ENCODE measurements at places on chromosomes 11 and 22.

DNA sequence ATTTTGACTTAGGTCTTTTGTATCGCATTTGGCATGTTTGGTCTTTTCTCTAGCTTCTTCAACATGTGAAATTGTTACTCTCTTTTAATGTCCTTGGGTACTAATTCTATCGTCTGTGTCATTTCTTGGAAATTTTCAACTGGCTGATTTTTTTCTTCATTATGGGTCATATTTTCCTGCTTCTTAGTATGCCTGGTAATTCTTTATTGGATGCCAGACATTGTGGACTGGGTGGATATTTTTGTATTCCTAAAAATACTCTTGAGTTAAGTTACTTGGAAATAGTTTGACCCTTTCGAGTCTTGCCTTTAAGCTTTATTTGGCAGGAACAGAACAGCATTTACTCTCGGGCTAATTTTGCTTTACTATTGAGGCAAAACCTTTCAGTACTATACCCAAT lies 140.1 kb downstream of the ETS1 start:
- DNase-seq = no peak

DNA sequence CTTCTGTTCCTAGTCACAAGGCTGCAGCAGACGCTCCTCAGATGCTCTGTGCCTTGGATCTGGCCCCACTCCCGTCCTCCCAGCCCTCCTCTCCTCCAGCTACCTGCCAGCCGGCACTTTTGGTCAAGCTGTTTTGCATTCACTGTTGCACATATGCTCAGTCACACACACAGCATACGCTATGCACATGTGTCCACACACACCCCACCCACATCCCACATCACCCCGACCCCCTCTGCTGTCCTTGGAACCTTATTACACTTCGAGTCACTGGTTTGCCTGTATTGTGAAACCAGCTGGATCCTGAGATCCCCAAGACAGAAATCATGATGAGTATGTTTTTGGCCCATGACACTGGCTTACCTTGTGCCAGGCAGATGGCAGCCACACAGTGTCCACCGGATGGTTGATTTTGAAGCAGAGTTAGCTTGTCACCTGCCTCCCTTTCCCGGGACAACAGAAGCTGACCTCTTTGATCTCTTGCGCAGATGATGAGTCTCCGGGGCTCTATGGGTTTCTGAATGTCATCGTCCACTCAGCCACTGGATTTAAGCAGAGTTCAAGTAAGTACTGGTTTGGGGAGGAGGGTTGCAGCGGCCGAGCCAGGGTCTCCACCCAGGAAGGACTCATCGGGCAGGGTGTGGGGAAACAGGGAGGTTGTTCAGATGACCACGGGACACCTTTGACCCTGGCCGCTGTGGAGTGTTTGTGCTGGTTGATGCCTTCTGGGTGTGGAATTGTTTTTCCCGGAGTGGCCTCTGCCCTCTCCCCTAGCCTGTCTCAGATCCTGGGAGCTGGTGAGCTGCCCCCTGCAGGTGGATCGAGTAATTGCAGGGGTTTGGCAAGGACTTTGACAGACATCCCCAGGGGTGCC lies 109.8 kb downstream of the BCR start:
- peak; percentile 54 for DNase-seq

DNA sequence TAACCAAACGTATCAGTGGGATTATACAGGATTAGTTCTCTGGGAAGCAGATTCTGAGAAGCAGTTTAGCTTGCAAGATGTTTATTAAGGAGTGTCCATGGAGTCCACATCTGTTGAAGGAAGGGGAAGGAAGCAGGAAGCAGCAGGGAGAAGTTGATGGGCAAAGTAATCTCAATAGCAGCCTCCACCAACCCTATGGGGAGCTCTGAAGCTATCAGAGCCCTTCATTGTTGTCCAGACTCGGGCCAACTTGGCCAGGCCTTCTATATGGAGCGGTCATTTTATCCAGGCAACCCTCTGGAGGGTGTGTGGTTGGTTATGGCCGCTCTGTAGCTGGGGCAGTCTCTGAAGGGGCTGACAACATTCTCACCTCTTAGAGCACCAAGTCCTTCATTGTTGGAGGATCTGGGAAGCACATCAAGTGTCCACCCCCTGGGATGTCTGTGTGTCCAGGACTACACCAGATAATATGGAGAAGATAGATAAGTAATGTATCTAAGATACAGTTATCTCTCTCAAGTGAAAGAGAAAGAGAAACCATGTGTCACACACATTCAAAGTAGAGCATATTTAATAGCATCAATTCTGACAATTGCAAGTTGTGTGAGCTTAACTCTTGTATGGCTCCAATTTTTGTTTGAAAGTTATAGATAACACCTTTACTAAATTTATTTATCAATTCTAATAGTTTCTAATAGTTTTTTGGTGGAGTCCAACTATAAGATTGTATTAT lies 101.7 kb upstream of the TRIM77 start:
- DNase-seq = no peak

DNA sequence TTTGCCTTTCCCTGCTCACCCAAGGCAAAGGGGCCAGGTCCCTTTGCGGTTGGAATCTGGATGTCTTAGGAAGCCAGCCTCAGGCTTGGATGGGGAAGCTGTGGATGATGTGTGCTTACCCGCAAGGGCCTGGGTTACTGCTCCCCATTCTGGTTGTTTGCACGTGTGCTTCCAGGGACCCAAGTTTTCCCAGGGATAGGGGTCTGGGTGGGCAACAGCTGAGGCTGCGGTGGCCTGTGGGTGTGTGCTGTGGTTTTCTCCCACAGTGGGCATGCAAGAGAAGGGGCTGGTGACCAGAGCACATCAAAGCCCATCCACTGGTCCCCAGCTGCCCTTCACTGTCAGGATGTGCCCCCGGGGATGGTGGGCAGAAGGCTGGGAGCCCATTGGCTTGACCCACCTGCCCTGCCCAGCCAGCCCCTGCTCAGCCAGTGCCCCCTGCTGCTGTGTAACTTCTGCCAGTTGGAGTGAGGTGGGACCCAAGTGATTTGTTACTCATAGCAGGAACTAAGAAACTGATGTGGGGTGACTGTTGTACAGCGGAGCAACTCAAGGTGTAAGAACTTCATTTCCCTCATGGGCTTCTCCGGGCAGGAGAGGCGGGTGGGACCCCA lies 3.3 kb downstream of the CAPN5 start:
- DNase-seq = no peak

- no peak for DNase-seq
These were observed 1500.4 kb downstream of the TBC1D22A start for GRCh38 chr22:48262596-48263430.

- DNase-seq = no peak
These were observed 361.3 kb downstream of the GRM5 start for GRCh38 chr11:88704485-88704884.

DNA sequence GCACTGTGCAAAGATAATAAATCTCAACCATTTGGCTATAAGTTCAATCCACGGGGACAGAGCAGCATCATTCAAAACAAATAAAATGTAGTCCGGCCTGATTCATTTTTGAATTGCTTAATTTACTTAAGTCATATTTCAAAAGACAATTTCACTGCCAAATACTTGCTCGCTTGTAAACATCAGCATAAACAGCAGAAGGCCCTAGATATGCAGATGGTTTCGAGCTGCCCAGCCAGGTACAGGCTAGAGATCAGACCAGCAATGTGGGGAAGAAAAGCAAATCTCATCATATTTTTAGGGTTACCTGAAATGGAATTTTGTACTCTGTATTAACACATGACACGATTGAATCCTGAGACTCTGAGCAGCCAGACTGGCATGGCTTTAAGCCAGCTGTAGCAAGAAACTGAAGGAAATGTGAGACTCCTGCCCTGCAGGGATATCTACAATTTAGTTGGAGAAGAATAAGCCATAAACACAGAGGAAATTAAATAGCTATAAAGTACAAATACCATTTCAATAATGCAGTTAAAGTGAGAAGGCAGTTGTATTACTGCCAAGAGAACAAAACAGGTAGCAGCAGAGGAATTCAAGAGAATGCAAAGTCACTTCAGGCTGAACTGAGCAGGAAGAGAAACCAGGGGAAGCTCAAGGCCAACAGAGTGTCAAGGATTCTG lies 440.3 kb downstream of the ETS1 start:
- DNase-seq = no peak

DNA sequence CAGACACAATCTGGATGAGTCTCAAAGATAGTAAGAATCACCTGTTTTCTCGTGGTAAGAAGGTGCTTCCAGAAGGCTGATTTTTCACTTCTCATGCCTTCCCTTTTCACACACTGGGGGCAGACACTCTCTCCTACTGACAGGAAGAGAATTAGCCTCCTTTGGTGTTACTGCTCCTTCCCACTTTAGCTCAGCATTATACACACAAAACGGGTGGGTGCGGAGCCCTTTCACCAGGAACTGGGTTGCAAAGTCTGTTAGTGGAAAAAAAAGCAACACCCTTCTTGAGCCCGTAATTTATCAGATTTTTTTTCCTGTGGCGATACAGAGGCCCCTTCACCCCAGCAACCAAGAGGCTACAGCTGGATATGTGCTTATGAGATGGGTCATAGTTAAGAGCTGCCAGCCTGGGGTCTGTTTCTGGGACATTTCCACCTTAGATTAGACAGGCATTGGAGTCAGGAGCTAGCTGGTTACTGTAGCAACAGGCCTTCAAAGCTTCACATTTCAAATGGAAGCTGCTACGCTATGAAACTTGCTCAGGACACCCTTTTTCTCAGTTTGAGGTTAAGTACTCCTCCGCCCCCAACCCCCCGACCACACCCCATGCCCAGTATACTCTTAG lies 48.1 kb downstream of the SNX19 start:
- no peak for DNase-seq

GRCh38 chr11:120340529-120340928 lies 4.3 kb downstream of the ARHGEF12 start:
- DNase-seq = no peak

Data from stimulated activated CD4-positive, alpha-beta T cell treated with anti-CD3 and anti-CD28 coated beads, Interleukin-12 subunit alpha, Interleukin-12 subunit beta, amount 100 ng/mL, for 24 hours (primary cell).